ENCODE measurements at places on chromosomes 2 and 18. TPM values are rescaled to one million over a fixed set of nuclear protein-coding genes. Genes with fewer than 3 reads are reported as not detected.

Gene OR6B2
- not detected for total RNA-seq

Gene CRYGC
- not detected for total RNA-seq

Gene PSMA8
- total RNA-seq, result not detected

Gene SERPINB13
- not detected for total RNA-seq

Gene CREG2
- total RNA-seq, result 0.63 TPM

Gene FAM161A
- 21.9 TPM for total RNA-seq

Gene AMER3
- 1.4 TPM for total RNA-seq

Gene SH2D6
- total RNA-seq, result 0.34 TPM

Gene GALNT5
- total RNA-seq, result 0.20 TPM

Gene STAMBP
- 37.4 TPM for total RNA-seq

Gene LOXL3
- 28.3 TPM for total RNA-seq

Gene FRZB
- total RNA-seq, result 32.9 TPM

Gene TAF4B
- total RNA-seq, result 2.1 TPM

Gene KYNU
- total RNA-seq, result 0.26 TPM

Gene SNTG2
- total RNA-seq, result 0.36 TPM

Gene EIF2AK2
- total RNA-seq, result 37.3 TPM

Gene GPBAR1
- total RNA-seq, result 0.14 TPM

Gene VWA3B
- not detected for total RNA-seq

Gene SP5
- 3.5 TPM for total RNA-seq

Gene ZNF2
- total RNA-seq, result 6.3 TPM

Gene ALK
- 2.1 TPM for total RNA-seq

Gene DSG2
- total RNA-seq, result 18.4 TPM

Gene C2orf81
- 7.9 TPM for total RNA-seq

Gene SALL3
- 9.0 TPM for total RNA-seq

Gene NOL4
- total RNA-seq, result 0.63 TPM

Gene REV1
- 49.9 TPM for total RNA-seq

Gene CTIF
- 46.7 TPM for total RNA-seq

Gene CTLA4
- total RNA-seq, result 1.3 TPM

Gene UGT1A3
- not detected for total RNA-seq

Gene HAUS1
- total RNA-seq, result 94.9 TPM

Gene PCARE
- not detected for total RNA-seq

Gene CD226
- 0.40 TPM for total RNA-seq

Gene POTEF
- 8.4 TPM for total RNA-seq

Gene SPOPL
- 15.9 TPM for total RNA-seq

Gene BOLL
- total RNA-seq, result not detected

Gene ABCG8
- not detected for total RNA-seq

Gene CRYBA2
- not detected for total RNA-seq

Gene ADNP2
- 42.6 TPM for total RNA-seq

Gene RGPD3
- total RNA-seq, result 0.14 TPM

Gene CHST9
- total RNA-seq, result 0.49 TPM

Gene ABCG5
- total RNA-seq, result not detected

Gene DPP4
- total RNA-seq, result 1.6 TPM
